Stimulated activated CD4-positive, alpha-beta T cell treated with anti-CD3 and anti-CD28 coated beads, Interleukin-1b, Interleukin-23, amount 100 ng/mL, for 1 hour (primary cell): ENCODE measurements at places on chromosomes 6 and 20.

- no peak for DNase-seq
Measured at GRCh38 chr20:699811-700338, 24.3 kb upstream of the SCRT2 start.

DNA sequence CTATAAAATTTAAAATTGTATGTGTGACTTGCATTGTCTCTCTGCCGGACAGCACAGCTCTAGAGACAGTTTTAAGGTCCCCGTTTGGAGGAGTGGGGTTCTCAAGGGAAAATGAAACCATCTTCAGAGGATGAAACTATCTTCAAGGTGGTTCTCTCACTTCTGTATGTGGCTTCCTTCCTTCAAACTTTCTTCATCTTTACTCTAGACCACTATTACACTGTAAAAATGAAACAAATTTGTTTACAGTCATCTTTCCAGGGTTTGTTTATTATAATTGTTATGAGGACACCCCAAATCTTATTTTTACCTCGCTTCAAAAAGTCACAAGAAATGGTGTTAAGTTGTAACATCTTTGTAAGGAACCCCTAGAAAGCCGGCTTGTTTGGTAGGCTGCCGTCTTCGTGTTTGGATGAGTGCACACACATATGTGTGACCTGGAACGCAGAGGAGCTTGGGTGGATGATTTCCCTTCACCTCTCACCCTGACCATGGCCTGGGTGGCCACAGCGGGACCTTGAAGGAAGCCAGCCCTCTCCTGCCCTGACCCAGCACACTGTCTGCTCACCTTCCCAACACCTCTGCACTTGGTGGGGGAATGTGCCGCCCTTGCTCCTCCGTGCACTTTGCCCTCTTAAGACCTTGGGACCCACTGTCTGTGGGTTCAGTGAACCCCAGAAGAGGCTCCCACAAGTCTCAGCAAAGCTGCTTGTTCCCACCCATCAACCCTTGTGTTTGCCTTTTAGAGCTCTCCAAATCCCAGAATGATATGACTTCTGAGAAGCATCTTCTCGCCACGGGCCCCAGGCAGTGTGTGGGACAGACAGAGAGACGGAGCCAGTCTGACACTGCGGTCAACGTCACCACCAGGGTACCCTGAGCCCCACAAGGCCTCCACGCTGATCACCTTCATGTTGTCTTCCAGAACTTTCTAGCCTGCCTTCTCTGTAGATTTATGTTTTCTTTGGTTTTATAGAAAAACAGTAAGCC, 67.8 kb downstream of the SYTL3 start:
- DNase-seq: no peak

- no peak for DNase-seq
Measured at GRCh38 chr20:31823360-31824124, 4.4 kb downstream of the MYLK2 start.

DNA sequence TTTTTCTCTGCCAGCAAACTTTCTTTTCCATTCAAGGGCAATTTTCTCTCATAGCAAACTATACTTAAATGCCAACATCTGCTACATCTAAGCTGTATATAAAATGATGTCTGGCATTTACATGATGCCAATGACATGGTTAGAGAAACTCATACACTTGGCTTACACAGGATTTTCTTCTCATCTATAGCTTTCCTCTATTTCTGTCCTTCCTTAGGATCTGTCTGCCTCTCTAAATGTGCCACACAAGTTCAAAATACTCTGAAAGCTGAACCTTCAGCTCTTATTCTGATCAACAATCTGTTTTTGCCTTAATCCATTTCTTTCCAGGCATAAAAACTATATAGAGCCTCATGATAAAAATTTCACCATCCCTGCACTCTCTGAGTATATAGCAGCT, 290.9 kb upstream of the RNF217 start:
- no peak for DNase-seq

DNA sequence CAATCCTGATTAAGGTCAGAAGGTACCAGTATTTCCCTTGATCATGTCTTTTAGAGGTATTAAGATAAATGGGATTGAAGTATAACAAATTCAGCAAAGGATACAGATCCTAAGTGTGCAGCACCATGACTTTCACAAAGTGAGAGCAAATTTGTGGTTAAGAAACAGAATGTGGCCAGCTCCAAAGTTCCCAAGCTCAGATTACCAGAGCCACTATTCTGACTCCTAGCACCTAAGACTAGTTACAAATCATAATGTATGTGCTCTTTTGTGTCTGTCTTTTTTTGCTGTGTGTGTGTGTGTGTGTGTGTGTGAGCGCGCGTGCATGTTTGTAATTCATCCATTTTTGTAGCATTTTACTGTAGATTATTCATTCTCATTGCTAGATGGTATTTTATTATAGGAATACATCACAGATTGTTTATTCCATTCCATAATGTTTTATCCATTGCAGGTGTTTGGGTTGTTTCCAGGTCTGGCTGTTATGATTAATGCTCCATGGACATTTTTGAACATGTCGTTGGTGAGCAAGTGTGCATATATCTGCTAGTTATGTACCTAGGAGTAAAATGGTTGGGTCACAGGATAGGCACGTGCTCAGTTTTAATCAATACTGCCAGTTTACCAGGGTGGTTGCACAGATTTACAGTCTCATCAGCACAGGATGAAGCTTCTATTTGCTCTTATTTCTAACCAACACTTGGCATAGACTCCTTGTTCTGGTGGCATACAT, 314.0 kb upstream of the JAG1 start:
- no peak for DNase-seq
